ENCODE measurements at places on chromosomes 4 and X.

DNA sequence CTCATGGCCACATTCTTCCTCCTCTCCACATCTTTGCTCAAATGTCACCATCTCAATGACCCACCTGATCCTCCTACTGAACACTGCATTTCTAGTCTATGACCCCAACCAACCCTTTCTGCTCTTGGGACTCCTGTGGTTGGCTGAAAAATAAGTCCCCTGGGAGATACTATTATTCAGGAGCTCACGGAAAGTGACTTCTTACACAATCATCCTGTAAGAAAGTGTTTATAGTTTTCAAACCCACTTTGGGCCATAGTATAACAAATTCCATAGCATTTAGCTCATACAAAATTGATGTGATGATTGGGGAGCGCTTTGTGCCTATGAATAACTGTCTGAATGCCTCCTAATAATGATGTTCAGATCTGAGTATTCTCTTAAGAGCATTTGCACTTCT lies 161.4 kb upstream of the HS3ST1 start:
- no peak for DNase-seq

GRCh38 chr4:13432453-13432852 lies 51.7 kb downstream of the RAB28 start:
- DNase-seq: no peak

DNA sequence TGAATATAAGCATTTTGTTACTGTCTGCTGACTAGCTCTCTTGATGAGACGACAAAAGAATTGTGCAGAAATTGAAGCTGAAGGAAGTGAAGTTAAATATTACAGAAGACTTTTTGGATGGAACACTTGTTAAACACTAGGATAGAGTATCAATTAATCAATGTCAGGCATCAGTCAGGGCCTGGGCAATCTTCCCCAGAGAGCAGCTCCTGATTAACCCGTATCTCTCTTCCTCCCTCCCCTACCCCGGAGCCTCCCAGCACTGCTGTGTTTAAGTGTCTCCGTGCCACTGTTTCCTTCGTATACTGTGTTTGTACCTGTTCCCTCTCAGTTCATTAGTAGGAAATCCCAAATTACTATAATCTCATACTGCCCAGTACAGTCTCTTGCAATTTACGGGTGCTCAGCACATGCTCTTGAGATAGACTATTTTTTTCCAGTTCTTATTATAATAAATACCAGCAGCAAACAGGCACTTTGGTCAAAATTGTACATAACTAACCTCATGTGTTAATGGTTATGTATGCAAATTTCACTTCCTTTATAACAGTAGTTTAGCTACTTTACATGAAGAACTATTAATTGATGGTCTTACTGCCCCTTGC lies 765.7 kb upstream of the FTHL17 start:
- no peak for DNase-seq

DNA sequence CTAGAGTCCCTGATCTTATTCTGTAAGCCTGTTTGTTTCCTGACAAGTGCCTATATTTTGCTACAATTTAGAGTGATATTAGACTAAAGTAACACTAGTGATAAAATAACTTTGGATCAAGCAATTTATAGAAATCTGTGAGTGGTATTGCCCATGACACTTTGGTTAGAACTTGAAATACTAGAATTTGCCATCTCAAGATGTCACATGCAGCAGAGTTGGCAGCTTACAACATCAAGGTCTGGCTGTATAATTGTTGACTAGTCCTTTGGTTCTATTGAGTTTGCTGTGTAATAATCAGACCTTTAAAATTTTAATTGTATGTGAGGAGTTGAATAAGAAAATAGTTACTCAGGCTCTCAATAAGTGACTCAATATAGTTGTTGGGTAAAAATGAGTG lies 167.1 kb downstream of the RAPGEF2 start:
- DNase-seq: no peak

- no peak for DNase-seq
Observed at GRCh38 chrX:108186811-108187210, 95.2 kb downstream of the ATG4A start.

GRCh38 chrX:41449615-41450014 lies 2.5 kb downstream of the NYX start:
- DNase-seq: no peak

GRCh38 chr4:28469886-28470285 lies 1609.2 kb downstream of the STIM2 start:
- DNase-seq: no peak

DNA sequence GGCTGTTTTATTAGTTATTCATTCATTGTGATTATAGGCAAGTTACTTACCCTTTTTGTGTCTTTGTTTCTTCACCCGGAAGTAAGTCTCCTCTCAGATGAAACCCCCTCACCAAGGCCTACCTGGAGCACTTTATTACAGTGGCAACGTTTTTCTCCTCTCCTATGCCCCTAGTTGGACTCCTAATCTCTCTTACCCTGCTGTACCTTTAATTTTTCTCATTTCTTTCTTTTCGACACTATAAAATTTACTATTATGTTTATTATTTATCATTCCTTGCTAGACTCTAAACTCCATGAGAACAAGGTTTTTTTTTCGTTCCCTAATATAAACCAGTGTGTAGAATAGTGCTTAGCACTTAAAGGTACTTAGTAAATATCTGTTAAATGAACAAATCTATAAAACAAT lies 17.5 kb downstream of the STAP1 start:
- DNase-seq: no peak

Data from vagina (tissue), 2 donors.